ENCODE measurements at places on chromosomes 11 and 22.

- DNase-seq, result no peak
Observed at GRCh38 chr11:5473921-5474320, 14.6 kb upstream of the OR52D1 start.

- peak; percentile 83 for DNase-seq
Observed at GRCh38 chr11:66371627-66372415, at the start of gene SLC29A2. TSS of gene SLC29A2 (minus strand) at chr11:66371760. CDS start at chr11:66371591, 169 bp downstream.

DNA sequence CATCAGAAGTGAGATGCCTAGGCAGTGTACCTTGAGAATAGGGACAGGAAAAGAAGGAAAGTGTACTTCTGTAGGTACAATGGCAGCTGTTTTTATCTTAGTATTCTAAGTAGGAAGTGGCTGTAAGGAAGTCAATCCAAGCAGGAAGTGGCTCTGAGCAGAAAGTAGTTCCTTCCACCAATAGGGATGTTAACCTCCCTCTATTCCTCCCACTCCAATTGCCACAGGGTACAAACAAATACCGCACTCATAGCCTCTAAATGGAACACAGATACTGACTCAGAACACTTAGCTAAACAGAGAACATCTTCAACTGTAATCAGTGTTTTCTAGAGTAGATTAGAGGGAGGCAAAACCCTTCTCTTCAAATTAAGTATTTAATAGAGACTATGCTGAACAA is 10.6 kb downstream of the LRRC55 start:
- DNase-seq, result no peak

- DNase-seq, result no peak
Observed at GRCh38 chr22:29773233-29773632, 6.1 kb downstream of the UQCR10 start.

GRCh38 chr22:44549701-44550100 is 51.7 kb upstream of the RTL6 start:
- no peak for DNase-seq

GRCh38 chr11:100716838-100717237 is 29.8 kb downstream of the ARHGAP42 start:
- DNase-seq, result no peak

GRCh38 chr22:49271831-49272230 is 555.8 kb downstream of the BRD1 start:
- no peak for DNase-seq

GRCh38 chr11:33652930-33653329 is 47.7 kb downstream of the C11orf91 start:
- no peak for DNase-seq

DNA sequence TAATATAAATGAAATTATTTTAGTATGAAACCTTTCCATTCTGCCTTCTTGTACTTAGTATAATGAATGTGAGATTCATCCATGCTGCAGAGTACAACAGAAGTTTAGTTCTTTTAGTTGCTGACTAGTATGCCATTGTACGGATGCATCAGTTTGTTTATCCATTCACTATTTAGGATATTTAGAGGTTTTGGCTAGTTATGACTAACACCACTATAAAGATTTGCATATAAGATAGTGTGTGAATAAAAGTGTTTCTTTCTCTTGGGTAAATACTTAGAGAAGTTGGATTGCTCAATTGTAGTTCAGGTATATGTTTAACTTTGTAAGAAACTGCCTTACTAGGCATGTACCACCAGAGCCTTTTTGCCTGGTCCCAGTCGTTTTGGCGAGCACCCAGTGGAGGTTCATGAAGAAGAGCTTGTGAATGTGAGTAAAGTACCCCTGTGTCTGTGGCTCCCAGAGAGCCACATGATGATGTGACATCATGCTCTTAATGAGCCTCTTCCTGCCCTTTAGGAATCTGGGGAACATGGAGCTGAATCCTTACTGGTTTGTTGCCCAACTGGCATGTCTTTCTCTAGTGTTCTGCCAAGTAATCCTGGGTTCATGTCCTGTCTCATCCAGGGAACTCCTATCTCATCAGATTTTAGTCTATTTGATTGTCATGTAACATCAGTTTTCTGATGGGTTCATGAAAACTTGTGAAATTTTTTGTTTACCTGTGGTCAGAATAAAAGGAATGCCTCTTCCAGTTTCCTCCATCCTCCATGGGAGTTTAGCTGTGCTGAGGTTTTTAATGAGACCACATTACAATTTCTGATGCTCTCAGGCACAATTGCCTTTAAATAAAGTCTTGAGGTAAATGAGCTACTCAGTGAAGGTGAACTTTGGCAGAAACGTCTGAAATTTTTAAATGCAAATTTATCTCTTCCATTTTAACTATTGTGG is 234.8 kb downstream of the CASP12 start:
- DNase-seq, result no peak

GRCh38 chr11:85749884-85750283 is 61.1 kb downstream of the SYTL2 start:
- DNase-seq, result no peak

GRCh38 chr11:87330187-87330601 is 292.5 kb downstream of the TMEM135 start:
- no peak for DNase-seq

DNA sequence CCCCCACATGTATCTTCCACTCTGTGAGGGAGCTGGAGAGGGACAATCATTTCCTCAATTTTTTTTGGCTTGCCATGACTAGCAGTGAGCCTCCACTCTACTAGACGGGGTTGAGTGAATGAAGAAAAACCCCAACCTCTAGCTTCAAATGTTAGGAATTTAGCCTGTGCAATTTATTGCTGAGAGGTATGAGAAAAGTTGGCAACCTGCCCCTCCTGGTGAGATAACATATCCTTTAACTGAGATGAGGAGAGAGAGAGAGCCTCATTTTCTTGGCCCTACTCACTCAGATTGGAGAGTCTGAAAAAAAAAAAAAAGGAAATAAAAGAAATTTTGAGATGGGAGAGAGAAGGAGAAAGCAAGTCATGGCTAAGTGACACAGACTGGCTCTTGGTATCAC is 218.2 kb upstream of the CARD18 start:
- DNase-seq, result no peak

DNA sequence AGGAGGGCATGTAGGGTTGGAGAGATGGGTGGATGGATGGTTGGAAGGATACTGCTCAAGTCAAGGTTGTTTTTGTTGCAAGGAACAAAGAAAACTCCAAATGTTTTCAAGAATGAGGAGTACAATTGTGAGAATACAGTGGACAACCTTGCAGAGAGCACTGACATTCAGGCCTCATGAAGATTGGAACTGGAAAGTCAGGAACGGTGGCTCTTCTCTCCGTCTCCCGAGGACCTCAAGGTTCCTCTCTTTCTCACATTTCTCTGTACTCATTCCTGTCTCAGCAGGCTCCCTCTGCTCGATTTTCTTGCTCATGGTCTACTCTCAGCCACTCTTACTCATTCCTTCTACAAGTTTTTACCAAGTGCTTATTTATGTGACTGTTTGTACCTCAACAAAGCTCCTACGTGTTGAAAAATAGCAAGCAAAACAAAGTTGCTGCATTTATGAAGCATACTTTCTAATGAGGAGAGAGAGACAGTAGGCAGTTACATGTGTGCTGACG is 97.6 kb downstream of the SWAP70 start:
- no peak for DNase-seq

DNA sequence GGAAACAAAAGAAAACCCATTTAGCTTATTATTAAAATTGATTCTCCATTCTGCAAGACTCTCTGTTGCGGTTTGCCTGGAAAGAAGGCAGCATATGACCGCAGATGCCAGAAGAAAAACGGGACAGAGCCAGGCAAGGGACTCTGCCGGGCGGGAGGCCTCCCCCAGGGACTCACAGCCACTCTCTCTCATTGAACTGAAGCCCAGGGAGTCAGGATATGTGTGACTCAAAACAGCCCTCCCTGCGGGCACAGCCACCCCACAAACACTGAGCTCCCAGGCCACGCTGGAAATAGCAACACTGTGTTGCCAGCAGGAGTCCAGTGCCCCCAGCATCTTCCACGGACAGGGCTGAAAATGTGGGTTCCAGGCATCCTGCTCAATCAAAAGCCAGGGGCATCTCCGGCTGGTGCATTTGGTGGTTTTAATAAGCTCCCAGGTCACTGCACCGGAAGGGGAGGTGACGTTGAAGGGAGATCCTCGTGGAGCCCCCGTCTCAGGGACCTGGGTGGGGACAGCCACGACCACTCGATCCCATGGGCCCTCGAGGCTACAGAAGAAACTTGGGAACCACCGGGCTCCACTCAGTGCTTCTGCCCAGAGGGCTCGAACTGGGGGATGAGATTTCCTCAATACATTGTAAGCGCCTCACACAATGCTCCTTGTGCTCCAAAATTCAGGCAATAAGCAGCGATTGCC is 624.5 kb downstream of the TBC1D22A start:
- DNase-seq, result no peak

DNA sequence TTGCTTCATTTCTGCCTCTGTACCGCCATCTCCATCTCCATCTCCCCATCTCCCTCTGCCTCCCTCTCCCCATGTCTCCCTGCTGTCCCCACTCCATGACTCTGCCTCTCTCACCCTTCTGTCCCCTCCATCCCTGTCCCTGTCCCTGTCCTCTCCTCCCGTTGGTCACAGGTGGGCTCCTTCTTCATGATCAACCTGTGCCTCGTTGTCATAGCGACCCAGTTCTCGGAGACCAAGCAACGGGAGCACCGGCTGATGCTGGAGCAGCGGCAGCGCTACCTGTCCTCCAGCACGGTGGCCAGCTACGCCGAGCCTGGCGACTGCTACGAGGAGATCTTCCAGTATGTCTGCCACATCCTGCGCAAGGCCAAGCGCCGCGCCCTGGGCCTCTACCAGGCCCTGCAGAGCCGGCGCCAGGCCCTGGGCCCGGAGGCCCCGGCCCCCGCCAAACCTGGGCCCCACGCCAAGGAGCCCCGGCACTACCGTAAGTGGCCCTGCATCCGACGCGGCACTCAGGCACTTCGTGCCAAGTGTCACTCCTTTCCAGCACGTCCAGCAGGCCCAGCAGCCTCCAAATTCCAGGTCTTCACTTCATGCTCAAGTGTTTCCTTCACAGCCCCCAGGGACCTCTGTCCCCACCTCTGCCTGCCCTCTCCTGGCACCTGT is 76.0 kb downstream of the CACNA1I start:
- no peak for DNase-seq

DNA sequence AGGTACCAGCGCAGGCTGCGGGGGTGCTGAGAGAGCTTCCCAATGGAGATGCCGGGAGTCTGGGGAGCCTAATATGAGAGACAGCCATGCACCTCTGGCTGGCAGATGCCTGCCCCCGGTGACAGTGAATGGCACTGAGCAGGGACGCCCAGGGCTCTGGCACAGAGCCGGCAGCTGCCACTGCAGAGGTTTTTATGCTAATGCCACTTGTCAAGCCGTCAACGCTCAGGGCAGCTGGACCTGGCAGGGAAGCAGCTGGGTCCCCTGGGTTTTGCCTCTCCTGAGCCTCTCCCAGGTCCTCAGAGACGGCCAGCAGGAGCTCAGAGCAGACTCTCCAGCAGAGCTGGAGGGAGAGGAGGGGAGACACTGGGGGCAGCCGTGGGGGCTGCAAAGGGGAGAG is 573.6 kb downstream of the BUD13 start:
- DNase-seq, result no peak

DNA sequence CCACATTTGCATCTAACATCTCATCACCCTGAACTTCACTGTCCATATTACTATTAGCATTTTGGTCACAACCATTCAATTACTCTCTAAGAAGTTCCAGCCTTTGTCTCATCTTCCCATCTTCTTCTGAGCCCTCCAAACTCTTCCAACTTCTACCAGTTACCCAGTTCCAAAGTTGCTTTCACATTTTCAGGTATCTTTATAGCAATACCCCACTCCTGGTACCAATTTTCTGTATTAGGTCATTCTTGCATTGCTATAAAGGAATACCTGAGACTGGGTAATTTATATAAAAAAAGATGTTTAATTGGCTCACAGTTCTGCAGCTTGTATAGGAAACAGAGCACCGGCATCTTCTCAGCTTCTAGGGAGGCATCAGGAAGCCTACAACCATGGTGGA is 64.7 kb upstream of the ARHGAP42 start:
- DNase-seq, result no peak

- DNase-seq, result no peak
Observed at GRCh38 chr11:32255841-32256240, 165.0 kb downstream of the RCN1 start.

DNA sequence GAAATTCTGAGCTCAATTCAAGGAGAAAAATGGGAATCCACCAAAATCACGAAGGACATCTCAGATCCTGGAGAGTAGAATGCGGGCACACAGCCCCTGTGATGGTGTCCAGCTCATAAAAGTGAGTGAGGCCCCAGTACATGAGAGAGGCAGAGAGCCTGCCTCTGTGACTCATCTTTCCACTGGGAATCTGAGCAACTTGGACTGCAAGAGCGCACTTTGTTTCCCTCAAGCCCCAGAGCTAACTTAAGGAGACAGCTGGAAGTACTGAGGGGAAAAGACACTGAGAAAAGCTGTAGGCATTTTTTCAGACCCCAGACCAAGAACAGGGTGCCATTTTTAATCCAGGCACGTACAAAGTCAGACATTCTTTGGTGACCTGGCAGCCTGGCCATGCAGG is 273.7 kb downstream of the C11orf87 start:
- DNase-seq, result no peak

- DNase-seq, result no peak
Observed at GRCh38 chr11:12213883-12214282, 103.5 kb downstream of the MICAL2 start.

GRCh38 chr22:29536411-29536810 is 17.1 kb downstream of the THOC5 start:
- no peak for DNase-seq

- no peak for DNase-seq
Observed at GRCh38 chr11:65133724-65134123, 595 bp downstream of the SYVN1 start.

GRCh38 chr11:10305262-10305963 is 540 bp downstream of the ADM start:
- peak; percentile 72 for DNase-seq

Measured in mucosa of descending colon (tissue), 3 donors.